ENCODE measurements at places on chromosomes 1 and 21.

DNA sequence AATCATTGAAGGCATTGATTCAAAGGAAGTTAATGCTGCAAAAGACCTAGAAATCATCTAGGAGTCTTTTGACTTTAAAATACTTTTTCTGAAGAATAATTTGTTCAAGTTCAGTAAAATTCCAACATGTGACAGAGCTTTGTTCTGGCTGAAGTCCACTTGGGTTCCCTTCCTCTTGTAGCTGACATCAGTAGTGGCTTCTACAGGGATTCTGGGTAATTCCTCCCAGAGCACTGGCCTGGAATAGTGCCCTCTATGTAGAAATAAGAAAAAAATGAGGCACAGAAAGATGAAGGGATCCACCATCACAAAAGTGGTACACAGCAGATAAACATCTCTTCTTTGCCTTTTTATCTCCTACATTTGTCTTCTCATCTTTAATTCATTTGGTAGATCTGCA, 548.1 kb downstream of the LTN1 start:
- DNase-seq = no peak

DNA sequence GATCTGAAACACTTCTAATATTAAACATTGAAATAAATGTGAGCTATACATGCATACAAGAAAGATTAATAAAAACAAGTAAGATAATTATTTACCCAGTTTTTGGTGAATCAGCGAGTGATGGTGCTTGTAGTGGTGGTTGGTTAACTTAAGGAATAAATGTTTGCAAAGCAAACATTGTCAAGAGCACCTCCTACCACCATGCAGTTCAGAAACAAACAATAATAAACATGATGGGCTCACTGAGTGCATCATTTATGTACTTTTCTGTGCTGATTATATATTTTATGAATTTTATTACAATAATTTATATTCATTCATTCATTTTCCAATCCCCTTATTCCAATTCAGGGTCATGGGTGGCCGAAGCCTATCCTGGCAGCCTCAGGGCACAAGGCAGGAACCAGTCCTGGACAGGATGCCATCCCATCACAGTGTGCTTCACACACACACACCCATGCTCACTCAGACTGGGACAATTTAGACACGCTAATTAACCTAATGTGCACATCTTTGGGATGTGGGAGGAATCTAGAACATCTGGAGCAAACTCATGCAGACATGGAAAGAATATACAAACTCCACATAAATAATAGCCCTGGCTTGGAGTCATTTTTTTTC, 57.8 kb downstream of the ZMYM4 start:
- no peak for DNase-seq

- no peak for DNase-seq
These were observed 49.1 kb downstream of the ELK4 start for GRCh38 chr1:205582471-205583291.

DNA sequence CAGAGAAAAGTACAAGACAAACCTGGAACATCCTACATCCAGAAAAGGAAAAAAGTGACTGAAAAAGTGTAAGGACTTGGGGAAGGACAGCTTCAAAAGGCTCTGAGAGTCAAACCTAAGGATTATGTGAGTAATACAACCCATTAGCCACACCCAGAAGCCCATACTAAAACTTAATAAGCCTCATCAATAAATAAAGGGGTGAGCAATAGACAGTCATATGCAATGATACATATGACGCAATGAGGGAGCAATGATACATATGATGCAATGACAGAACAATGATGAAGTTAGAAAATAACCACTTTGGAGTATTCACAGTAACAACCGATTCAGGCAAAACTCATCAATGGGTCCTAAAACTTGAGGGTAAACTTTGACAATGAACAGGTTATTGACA, 50.1 kb downstream of the BRWD1 start:
- DNase-seq = no peak

DNA sequence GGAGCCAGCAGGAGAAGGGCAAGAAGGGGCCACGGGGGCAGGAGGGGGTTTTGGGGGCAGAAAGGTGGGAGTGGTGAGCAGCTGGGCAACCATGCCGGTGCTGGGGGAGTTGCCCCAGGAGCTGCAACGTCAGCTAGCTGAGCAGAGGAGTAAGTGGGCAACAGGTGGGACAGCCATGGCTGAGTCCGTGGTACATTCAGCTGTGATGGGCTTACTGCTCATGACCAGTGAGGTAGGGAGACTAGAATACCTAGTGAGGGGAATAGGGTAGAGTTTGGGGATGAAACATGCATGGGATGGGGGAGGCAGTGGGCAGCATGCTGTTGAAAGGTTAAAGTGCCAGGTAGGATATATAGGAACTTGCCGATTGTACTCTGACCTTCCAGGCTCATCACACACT, 2.4 kb downstream of the USP21 start:
- DNase-seq = no peak

DNA sequence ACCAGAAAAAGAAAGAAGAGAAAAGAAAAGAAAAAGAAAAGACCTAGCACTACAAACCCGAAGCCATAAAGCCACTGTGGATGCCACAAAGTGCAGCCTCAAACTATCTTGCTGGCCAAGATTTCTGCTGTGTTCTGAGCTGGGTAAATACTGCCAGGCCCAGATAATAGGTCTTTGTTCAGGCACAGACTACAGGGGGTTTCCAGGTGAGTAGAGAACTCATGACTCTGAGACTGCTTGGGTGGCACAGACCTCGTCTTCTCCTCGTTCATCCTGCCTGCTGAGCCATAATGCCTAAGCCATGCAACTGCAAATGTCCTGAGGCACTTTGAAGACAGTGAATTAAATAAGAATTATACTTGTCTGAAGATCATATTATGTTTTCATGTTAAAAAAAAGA, 651.8 kb downstream of the LMO4 start:
- no peak for DNase-seq

GRCh38 chr1:29299446-29299845, 63.1 kb downstream of the PTPRU start:
- DNase-seq = no peak

- DNase-seq = peak; percentile 47
These were observed 16.3 kb upstream of the CDK18 start for GRCh38 chr1:205488074-205488723.

- DNase-seq = no peak
These were observed 330.5 kb upstream of the B3GALT2 start for GRCh38 chr1:193516755-193517388.

DNA sequence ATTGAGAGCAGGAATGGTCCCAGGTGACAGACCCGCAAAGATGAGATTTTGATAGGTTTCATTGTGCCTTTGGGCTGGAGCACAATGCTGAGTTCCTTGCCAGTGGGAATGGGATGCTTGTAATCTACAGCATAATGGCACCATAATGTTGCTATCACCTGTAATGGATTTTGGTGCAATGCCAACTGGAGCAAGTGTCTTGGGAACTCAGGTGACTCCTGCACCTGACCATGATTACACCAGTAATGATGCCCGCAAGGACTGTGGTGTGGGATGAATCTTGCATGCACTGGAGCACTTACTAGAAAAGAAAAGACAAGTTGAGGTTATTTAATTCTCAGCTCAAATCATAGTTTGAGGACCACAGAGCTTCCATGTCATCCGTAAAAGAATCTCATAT, 96.7 kb downstream of the PTPRU start:
- no peak for DNase-seq

- no peak for DNase-seq
These were observed 25.3 kb downstream of the DTL start for GRCh38 chr1:212060632-212061472.

- no peak for DNase-seq
These were observed 44.3 kb downstream of the KIFAP3 start for GRCh38 chr1:170030212-170030611.

DNA sequence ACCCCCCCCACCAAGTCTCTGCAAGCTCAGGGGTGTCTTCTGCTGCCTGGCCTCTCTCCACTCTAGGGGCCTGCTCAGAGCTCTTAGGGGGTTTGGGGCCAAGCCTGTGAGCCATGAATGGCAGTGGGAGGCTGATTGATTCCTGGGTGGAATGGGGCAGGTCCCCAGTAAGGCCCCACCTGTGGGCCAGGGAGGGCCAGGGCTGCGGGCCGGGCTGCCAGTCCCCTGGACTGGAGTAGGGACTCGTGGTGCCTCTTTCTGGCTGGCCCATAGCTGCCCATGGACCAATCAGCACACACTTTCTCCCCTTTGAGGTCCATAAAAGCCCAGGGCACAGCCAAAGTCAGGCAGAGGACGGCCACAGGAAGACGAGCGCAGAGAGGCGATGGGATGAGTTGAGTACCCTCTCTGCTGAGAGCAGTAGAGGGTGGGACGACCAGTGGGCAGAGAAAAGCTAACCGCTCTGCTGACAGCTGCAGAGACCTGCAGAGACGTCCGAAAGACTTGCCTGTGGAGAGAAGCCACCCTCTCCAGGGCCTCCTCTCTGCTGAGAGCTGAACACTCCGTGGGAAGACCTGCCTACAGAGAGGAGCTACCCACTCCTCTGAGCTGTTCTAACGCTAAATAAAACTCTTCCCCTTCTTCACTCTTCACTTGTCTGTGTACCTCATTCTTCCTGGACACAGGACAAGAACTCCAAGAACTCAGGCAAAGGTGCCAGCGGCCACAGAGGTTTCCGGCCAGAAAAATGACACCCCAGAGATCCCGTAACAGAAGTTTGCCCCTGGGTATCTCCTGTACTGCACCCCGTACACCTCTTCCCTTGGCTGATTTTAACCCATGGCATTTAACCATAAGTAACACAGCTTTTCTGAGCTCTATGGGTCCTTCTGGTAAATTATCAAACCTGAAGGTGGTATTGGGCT, 38.2 kb upstream of the TARDBP start:
- DNase-seq = no peak

DNA sequence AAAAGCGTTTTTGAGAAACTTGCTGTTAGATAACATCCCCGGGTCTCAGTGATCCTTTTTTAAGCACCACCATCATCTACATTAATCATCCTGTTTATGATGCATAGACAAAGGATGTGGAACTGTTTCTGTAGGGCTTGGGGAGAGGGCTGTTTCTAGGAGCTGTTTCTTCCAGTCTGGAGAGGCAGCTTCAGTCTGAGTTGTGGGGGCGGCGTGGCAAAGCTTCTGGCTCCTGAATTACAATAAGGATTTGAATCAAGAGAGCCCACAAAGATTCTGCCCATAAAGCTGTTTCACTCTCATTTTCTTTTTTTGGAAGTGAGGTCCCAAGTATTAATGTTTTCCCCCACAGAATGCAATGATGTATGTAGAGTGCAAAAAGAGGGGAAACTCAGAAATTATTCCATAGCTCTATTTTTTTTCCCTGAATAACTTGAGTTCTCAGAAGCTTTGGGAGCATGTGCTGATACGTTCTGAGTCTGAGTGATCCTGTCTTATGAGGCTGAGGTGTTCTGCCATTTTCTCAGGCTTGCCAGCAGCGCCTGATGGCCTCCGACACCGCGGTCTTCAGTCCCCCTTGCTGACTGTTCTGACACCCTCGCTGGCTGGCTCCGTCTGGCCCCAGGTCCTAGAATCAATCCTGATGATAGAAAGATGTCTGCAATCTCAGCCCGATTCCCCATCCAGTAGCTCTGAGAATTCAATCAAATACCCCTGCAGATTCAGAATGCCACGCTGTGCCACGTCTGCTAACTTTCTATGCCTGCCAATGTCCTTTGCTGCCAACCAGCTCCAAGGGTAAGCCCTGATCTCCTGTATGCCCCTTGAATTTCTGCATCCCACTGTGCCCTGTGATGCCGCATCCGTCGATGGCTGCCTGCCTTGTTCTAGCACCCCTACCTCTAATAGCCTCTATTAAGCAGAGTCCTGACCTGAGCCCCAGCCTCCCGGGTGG, 92.4 kb upstream of the AKT3 start:
- no peak for DNase-seq

- DNase-seq = no peak
These were observed 563.4 kb upstream of the PLXNA2 start for GRCh38 chr1:208807446-208808127.

DNA sequence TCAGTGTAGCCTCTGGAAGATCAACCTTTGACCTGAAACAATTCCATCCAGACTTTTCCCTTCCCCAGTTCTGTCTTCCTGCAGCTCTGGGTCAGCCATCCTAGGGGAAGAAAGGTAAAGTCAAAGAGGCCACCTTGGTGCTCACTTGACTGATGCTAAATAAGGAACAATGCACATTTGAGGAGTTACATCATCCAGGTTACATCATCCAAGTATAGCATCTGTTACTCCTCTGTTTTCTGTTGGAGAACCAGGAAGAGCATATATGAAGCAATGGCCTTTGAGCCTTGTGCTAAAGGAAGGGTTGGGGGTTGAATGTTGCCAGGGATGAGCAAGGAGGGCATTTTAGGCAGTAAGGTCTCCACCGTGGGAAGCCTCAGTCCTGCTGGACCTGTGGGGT, 3.1 kb upstream of the DSCAM start:
- no peak for DNase-seq

GRCh38 chr1:221263831-221264767, 384.9 kb downstream of the HLX start:
- DNase-seq = peak; percentile 79

GRCh38 chr1:181324797-181325616, 158.3 kb upstream of the CACNA1E start:
- no peak for DNase-seq

- no peak for DNase-seq
These were observed 1.2 kb downstream of the AK5 start for GRCh38 chr1:77282866-77283539.

Measured in Jurkat, Clone E6-1 (cell line).